ENCODE measurements at places on chromosomes 2 and 18. TPM values are rescaled to one million over a fixed set of nuclear protein-coding genes. Genes with fewer than 3 reads are reported as not detected.

SERPINB4 gene
- not detected for total RNA-seq

- no peak overlapping the region for H3K27ac ChIP-seq
- H3K4me1 ChIP-seq = no peaks in the 10 kb centered on the region
- H3K36me3 ChIP-seq = no peaks in the 10 kb centered on the region
- DNase-seq = peak; percentile 45
- H3K4me3 ChIP-seq = no peak overlapping the region
Observed at GRCh38 chr2:239951825-239952224, 73.3 kb downstream of the NDUFA10 start.

GRCh38 chr2:201228912-201229290 lies 31.4 kb upstream of the CASP8 start:
- no peak for DNase-seq
- no peaks in the 10 kb centered on the region for H3K27me3 ChIP-seq

DNA sequence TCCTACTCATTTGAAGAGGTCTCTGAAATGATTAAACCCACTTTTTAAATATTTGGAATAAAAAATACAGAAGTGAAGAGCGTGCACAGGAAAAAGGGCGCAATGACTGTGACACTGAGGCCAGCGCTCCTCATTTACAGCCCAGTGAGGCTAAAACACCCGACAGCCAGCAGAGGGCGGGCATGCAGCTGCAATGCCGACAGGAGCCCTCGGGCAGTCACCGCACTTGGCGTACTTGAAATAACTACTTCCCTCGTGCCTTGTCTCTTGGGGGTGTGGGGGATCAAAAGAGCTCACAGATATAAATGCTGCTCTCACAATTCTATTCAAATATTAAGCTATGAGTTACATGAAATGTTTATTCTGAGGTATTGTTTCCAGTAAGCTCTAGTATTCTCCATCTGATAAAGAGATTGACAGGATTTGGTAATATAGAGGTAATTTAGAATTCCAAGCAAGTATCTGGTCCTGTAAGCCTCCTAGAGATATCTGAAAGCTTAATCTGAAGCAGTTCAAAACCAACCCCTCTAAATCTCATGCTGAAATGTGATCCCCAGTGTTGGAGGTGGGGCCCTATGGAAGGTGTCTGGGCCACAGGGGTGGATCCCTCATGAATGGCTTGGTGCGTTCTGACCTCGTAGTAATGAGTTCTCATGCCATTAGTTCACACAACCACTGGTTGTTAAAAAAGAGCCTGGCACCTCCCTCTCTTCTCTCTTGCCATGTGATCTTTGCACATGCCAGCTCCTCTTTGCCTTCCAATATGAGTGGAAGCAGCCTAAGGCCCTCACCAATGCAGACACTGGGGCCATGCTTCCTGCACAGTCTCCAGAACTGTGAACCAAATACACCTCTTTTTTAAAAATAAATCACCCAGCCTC lies 93.6 kb downstream of the ZAP70 start:
- no peak overlapping the region for H3K4me3 ChIP-seq
- H3K36me3 ChIP-seq = no peaks in the 10 kb centered on the region
- H3K4me1 ChIP-seq = no peaks in the 10 kb centered on the region
- DNase-seq = peak; percentile 83
- H3K27ac ChIP-seq = no peak overlapping the region

ZNF521 gene
- total RNA-seq = 4.2 TPM

GRCh38 chr2:238926761-238927611 lies 79.1 kb downstream of the TWIST2 start:
- no peak overlapping the region for H3K27ac ChIP-seq
- H3K4me1 ChIP-seq = no peaks in the 10 kb centered on the region
- DNase-seq = peak; percentile 38
- no peak overlapping the region for H3K4me3 ChIP-seq
- H3K36me3 ChIP-seq = no peaks in the 10 kb centered on the region
- no peaks in the 10 kb centered on the region for H3K27me3 ChIP-seq

DNA sequence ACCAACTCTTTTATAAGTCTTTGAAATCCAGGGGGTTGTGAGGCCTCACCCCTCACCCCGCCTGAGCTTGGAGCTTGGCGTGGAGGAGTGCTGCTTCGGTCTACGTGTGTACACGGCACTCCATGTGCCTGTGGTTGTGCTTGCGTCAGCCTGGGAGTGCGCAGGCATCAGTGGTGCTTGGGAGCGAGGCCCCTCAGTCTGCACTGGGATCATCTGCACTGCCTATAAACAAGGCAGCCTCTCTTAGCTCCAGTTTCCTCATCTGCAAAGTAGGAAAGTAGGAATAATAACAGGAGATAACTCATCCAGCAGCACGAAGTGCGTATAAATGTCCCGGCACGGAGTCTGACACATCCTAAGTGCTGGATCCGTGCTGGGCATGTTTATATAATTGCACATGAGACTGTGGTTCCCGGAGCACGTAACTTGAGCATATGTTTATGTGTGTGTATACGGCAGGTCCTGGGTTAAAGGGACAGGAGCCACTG lies 1.2 kb downstream of the GYPC start:
- peak overlapping the region; percentile 89 for H3K27ac ChIP-seq
- DNase-seq = peak; percentile 67
- H3K4me1 ChIP-seq = no peaks in the 10 kb centered on the region
- no peaks in the 10 kb centered on the region for H3K36me3 ChIP-seq
- H3K4me3 ChIP-seq = peak overlapping the region; percentile 94

GRCh38 chr2:173151671-173152401 lies 76.2 kb downstream of the MAP3K20 start:
- H3K27me3 ChIP-seq = no peaks in the 10 kb centered on the region
- no peak for DNase-seq
- H3K27ac ChIP-seq = no peak overlapping the region
- no peak overlapping the region for H3K4me3 ChIP-seq

NT5DC4 gene
- not detected for total RNA-seq

DNA sequence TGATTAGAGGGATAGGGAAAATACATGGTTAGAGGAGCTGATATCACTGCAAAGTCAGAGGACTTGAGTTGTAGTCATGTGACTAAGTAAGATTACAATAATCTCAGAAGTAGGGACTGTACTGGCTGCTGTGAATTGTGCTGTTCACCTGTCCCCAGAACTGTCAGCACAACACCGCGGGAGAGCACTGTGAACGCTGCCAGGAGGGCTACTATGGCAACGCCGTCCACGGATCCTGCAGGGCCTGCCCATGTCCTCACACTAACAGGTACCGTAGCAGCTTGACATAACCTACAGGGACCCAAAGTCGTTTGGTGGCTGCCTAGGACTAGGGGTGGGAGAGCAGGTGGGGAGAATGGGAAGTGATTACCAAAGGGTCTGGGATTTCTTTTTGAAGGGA lies 132.8 kb upstream of the TTC39C start:
- peaks cover 21% of the 10 kb centered on the region for H3K4me1 ChIP-seq
- no peak overlapping the region for H3K27ac ChIP-seq
- H3K27me3 ChIP-seq = no peaks in the 10 kb centered on the region

- H3K4me1 ChIP-seq = no peaks in the 10 kb centered on the region
- no peaks in the 10 kb centered on the region for H3K36me3 ChIP-seq
- DNase-seq = no peak
- H3K27ac ChIP-seq = no peak overlapping the region
Observed at GRCh38 chr2:21590026-21590690, 466.4 kb downstream of the TDRD15 start.

DNA sequence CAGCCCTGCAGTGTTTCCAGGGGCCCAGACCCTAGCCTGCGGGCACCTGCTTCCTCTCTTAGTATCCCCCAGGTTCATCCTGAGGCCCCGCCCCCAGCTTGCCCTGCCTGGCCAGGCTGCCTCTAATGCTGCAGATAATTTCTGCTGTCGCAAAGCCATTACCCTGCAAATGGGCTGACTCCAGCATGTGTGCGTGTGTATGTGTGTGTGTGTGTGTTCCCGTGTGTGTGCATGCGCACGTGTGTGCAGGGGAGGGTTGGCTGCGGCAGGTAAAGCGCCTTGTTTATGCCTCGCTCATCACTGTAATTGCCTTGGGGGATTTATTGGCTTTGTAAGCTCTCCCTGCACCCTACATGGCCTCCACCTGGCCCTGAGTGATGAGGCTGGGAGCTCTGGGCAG lies 7.6 kb upstream of the PRSS56 start:
- no peaks in the 10 kb centered on the region for H3K27me3 ChIP-seq
- H3K4me3 ChIP-seq = no peak overlapping the region
- H3K27ac ChIP-seq = no peak overlapping the region
- no peak for DNase-seq
- no peaks in the 10 kb centered on the region for H3K36me3 ChIP-seq

DNA sequence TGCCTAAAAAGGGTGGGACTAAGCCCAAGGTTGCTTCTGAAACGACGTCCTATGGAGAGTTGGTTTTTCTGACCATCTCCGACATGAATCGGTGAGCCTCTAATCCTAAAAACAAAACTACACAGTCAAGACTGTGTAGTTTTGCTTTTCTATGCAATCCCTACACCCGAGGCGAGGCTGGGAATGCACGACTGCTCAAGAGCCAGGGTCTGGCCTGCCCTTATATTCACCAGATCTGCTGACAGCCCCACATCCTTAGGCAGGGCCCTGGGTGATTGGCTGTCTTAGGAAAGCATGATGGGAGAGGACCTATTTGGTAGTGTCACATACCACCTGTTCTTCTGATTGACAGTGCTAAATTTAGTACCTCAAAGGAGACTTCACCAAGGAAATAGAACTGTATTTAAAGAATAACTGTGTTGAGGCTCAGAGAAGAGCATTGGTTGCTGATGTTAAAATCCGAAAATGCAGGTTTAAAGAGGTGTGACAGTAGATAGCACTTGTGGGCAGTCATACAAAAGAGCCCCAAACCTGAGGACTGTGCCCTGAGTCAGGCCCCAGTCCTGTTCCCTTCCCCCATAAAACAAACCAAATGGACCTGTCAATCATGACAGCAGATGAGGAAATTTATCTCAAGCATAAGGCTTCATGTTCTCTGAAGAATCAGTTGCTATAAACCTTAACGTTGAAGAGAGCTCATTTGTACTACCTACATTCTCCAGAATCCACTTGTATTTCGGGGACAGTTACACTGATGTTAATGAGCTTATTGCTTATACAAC lies at the start of gene TTN:
TSS of gene TTN (minus strand) at position 197 of the 782 bp plus-strand sequence. CDS start 2,781 bp downstream, outside the sequence.
- H3K27me3 ChIP-seq = no peaks in the 10 kb centered on the region
- H3K4me3 ChIP-seq = no peak within 1 kb of the TSS
- DNase-seq = no peak
- no peak within 1 kb of the TSS for H3K27ac ChIP-seq

Data from Peyer's patch (tissue), 4 donors.